ENCODE measurements at places on chromosomes 7 and 10. TPM values are rescaled to one million over a fixed set of nuclear protein-coding genes. Genes with fewer than 3 reads are reported as not detected.

DNA sequence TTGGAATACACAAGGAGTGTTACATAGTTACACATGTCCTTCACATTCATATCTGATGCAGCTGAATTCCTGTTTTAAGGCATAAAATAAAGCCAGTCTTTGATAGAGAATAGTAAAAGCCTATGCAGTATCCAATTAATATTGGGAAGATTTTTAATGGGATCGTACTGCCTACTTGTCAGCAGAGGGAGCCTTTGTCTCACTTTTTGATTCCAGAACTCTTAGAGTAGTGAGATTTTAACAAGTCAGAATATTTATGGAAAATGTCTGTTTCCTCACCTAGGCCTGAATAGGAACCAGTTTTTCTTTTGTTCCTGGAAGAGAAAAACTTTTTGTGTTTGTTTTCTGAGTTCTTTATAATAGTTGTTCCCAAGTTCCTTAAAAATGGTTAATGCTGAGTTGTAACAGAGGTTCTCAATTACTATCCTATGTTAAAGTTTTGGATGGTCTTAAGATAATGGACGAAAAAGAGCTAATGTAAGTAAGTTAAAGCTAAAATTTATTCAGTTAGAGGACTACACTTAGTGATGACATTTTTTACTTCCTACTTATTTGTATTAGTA, 114.0 kb downstream of the BBS9 start:
- no peak for DNase-seq

GRCh38 chr10:100807241-100807951, 62.0 kb downstream of the PAX2 start:
- no peak for DNase-seq

GRCh38 chr7:156638443-156639077, 2.0 kb upstream of the RNF32 start:
- DNase-seq = no peak

DNA sequence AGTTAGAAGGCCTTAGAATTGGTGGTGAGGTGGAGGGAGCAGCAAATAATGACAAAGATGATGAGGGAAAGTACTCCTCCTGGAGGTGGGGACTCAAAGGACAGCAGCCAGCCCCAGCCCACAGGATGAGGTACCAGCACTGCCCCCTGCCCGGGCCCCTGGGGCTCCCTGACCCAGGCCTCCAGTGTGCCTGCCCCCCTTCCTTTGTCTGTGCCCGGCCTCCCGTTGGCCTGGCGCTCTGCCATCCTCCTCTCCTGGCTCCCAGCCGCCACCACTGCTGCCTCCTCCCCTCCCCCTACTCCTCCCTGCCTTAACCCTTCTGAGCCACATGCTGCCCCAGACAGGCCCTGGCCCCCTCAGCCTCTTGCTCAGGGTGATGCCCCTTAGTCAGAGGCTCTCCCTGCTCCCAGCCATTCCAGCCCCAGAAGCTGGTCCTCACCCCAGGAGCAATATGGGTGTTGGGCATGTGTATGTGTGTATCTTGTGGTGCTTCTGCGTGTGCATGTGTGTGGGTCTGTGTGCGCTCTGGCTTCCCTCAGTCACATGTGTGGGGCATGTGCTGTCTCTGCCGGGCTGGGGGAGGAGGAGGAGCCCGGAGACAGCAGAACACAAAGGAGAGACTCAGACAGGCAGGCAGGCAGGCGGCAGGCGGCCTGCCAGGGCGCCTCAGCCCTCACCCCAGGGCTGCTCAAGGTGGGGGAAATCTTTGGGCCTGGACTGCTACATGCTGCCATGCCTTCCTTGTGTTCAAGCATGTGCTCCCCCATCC, 2.6 kb downstream of the LDB1 start:
- DNase-seq = peak; percentile 90

LRRC18 gene
- total RNA-seq = not detected

GRCh38 chr10:14326581-14326980, 4.1 kb downstream of the FRMD4A start:
- no peak for DNase-seq

DNA sequence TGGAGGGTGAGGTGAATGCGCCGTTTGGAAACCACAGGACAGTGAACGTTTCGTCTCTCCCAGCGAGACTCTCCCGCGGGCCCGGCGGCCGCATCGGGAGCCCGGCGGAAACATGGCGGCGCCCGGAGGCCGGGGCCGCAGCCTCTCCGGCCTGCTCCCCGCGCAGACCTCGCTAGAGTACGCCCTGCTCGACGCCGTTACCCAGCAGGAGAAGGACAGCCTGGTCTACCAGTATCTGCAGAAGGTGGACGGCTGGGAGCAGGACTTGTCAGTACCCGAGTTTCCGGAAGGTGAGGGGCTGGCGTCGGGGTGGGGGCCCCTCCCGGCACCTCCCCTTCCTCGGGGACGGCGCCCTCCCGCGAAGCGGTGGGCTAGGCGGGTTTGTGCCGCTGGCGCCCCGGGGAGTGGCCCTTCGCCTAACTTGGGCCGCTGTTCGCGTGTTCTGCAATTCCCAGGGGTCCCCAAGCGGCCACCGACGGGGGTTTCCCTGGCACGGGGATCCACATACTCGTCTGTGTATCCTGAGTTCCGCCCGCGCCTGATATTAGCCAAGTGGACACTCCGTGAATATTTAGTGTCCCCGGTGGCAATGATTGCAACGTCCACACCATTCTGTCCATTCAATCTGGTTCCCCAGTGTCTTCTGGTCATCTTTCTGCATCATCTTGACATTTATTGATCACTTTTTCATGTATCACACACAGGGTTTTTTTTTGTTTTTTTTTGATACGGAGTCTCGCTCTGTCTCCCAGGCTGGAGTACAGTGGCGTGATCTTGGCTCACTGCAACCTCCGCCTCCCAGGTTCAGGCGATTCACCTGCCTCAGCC, 514 bp downstream of the NHLRC2 start:
- DNase-seq = peak; percentile 79

- DNase-seq = no peak
Measured at GRCh38 chr7:94529516-94529915, 19.9 kb downstream of the CASD1 start.

DNA sequence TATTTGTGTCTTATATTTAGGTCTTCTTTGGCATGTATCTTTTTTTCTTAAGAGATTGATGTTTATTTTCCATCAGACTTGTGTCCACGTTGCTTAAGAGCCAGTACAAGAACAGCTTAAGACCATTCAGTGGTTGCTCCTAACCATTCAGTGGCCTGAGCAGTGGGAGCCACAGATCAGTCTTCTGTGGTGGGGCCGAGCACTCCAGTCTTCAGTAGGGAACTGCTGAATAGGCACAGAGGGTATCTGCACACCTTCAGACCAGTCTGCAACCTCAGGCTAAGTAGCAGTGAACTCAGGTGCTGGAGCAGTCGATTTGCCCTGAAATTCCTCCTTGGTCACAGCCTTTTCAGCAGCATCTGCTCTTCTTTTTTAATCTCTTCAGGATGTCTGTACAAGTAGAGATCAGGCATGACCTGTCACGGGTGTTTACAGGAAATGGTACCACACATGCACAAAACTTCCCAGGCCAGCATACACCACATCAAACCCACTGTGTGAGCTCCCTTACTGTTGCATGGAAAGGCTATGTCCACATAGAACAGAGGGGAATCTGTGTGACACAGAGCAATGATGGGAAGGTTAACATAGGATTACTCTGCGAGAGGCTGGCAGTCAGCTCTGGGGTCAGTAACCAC, 51.5 kb downstream of the FAM107B start:
- no peak for DNase-seq

DNA sequence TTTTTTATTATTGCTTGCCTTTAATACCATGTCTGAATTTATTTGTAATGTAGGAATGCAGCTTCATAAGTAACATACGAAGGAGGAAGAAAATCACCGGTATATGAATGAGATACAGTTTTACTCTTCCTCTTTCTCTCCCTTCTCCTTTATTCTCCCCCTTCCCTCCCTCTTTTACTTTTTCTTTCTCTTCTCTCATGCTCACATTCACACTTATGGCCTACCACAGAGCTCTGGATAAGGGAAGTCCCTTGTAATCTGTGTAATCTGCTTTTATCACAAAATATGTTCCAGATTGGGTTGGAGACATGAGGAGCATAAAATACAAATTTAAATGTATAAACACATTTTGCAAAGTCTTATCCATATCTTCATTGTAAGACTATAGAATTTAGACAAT, 59.4 kb downstream of the MDFIC start:
- no peak for DNase-seq

GRCh38 chr10:58210160-58210559, 57.5 kb downstream of the IPMK start:
- no peak for DNase-seq

- DNase-seq = no peak
Measured at GRCh38 chr10:22618078-22618785, 96.1 kb downstream of the PIP4K2A start.

GRCh38 chr10:86048973-86049372, 317.6 kb downstream of the GRID1 start:
- peak; percentile 19 for DNase-seq

- DNase-seq = no peak
Measured at GRCh38 chr10:93710333-93710909, 8.0 kb upstream of the FRA10AC1 start.

DNA sequence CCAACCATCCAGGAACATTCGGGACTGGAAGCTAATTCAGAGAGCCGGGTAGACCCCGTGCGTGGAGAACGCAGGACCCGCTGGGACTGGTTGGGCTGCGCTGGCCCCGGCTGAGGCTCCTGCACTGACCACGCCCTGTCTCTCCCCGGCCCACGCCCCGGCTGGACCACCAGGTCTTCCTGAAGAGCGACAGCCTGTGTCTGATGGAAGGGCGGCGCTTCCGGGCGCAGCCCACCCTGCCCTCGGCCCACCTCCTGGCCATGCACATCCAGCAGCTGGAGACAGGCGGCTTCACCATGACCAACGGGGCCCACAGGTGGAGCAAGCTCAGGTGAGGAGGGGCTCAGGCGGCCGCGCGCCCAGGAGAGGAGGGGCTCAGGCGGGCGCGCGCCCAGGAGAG, 10.2 kb upstream of the UTF1 start:
- DNase-seq = no peak

- no peak for DNase-seq
Measured at GRCh38 chr10:44173608-44173894, 211.3 kb downstream of the CXCL12 start.

GRCh38 chr7:66304536-66304935, 99.4 kb downstream of the TPST1 start:
- no peak for DNase-seq

DNA sequence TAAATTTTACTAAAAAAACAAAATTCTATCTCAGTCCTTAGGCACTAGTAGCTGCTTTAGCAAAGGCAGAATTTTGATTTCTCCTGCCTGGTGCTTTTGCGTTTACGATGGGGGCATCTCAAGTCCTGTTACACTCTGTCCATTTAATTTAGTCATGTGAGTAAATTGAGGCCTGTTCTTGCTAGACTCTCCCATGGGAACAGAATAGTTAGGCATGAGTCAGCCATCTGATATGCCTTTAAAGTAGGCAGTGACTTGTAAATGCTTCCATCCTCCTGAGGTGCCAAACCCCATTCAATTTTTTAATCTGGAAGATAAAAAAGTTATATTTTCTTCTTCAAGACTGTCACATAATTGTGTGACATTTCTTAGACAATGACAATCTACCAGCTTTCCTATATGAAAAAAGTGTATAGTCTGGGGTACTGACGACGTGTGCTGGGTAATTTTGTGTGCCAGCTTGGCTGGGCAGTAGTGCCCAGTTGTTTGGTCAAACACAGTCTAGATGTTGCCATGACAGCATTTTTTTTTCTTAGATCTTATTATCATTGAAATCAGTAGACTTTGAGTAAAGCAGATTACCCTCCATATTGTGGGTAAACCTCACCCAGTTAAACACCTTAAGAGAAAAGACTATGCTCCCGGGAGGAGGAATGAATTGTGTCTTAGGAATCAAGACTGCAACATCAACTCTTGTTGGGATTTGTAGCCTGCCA, 603.4 kb downstream of the SORCS1 start:
- DNase-seq = no peak

HSPA12A gene
- total RNA-seq = 8.1 TPM

GRCh38 chr10:99233000-99233688, 2.5 kb downstream of the HPSE2 start:
- DNase-seq = no peak

ETV1 gene
- 165 TPM for total RNA-seq

SLC37A3 gene
- 13.2 TPM for total RNA-seq

DNA sequence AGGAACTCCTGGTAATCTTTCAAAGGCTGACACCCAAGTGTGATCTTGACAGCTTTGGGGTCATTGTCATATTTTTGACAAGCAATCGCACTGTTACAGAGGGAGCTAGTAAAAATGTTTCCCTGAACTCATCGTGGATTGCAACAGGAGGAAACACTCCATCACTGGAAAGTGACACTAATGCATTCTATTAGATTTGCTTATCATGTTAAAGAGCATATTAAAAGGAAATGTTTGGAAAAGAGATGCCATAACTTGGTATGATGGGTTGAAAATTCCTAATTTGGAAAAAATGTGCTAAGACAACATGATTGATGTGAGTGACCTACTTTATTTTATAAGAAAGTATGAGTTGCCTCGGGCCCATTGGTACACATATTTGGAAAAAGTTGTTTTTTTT, 22.7 kb upstream of the EMX2 start:
- no peak for DNase-seq

DNA sequence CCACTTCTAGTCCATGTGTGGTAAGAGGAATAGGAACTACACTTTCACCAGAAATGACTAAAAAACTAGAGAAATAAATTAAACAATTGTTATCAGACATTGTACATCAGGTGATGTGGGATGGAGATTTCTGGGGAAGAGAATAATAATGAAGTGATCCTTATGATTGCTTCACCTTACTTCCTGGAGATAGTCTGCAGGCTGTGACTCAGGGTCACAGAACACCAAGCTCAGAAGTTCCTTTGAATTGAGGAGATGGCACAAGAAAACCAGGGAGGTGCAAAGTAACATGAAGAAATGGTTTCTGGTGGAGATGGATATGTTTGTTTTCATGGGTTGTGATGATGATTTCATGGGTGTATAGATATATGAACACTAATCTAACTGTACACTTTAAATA, 44.5 kb downstream of the ZWINT start:
- no peak for DNase-seq

DNA sequence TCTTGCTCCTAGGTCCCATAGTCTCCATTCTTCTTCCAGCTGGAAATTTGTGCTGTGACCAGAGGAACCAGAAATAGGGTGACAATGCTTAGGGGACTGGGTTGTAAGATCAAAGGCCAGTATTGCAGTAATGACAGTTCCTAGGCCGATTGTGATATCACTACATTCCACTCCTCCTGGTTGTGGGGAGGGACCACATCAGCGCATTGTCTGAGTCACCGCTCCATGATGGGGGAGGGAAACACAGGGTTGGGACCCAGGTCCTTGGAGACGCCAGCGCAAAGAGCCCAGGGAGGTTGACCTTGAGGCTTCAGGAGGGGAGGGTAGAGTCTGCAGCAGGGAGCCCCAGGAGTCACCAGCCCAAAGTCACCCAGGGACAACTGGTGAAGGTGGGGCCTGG, 20.8 kb upstream of the GGCT start:
- DNase-seq = no peak
